ENCODE measurements at places on chromosomes 6 and 20.

- peak; percentile 69 for DNase-seq
Observed at GRCh38 chr6:105424175-105424783, 21.4 kb upstream of the PREP start.

DNA sequence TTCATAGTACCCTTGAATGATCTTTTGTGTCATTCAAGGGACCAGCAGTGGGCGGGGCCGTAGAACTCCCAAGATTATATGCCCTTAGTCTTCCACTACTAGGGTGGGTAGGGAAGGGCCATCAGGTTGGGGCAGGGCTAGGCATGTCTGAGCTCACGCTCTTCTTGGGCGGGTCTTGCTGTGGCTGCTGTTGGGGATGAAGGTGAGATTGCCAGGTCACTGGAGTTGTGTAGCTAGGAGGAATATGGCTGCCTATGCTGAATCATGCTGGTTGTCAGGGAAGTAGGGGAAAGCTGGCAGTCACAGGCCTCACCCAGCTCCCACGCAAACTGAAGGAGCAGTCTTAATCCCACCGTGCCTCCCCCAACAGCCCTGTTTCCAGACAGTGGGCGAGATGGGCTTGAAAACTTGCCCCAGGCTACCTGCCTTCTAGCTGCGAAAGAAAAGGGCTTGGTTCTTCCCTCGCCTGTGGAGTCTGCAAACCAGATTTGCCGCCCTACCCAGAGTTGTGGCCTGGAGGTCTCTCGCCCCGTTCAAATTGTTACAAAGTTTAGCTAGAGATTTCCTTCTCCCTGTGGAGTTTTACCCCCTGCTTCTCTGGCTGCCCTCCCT is 76.4 kb upstream of the ADGRF4 start:
- no peak for DNase-seq

DNA sequence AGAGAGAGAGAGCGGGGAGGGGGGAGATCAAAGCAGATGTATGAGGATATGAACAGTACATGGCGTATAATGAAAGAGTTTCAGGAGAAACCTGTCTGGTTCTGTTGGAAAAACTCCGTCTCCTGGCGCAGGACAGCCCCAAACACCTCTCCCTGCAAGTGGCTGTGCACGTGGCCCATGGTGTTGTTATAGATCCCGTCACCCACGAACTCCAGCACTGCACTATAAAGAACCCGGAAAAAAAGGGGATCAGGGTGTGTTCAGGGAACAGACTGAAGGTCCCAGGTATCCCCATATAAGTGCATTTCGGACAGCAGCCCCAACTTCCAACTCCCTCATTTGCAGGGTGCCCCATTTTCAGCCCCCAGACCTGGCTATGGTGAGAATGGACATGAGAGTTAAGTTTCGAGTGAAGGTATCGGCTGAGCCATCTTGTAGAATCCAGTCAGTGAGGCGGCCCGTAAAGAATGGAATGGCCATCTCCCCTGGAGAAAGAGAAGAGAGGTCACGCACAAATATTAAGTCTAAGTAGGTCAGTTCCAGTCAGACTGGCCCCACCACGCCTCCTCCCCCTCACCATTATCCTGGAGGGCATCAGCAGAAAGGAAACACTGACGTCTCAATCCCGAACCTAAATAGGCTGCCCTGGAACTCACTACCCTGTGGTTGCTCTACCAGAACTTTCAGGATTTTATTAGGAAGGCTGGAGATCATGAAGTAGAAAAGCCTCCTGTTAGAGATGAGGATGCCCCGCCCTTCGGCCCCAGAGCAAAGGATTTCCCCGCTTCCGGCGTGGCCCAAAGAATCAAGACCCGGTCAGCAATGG is 1.3 kb downstream of the TAP1 start:
- DNase-seq = no peak

DNA sequence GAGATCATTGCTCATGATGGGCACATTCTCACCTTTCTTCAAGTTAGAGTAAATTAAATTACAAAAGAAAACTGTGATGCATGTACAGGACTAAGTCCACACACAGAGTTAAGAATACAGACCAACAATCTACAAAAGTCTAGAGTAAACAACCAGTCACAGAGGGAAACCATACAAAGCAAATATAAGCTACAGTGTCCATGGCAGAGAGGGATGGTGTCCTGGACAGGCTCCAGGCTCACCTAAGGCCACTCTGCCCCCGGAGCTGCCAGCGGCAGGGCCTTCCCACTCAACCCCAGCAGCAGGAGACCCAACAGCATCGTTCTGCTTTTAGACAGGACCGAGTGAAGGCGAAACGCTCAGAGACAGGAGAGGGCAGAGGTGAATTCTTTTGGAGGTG is 16.0 kb downstream of the PDE10A start:
- no peak for DNase-seq

- no peak for DNase-seq
Observed at GRCh38 chr6:37551867-37552266, 52.2 kb upstream of the CCDC167 start.

GRCh38 chr20:3106658-3107463 is 22.3 kb upstream of the AVP start:
- no peak for DNase-seq

- DNase-seq = no peak
Observed at GRCh38 chr6:4358414-4359107, 223.2 kb upstream of the ECI2 start.
